ENCODE measurements at places on chromosomes 4 and X.

DNA sequence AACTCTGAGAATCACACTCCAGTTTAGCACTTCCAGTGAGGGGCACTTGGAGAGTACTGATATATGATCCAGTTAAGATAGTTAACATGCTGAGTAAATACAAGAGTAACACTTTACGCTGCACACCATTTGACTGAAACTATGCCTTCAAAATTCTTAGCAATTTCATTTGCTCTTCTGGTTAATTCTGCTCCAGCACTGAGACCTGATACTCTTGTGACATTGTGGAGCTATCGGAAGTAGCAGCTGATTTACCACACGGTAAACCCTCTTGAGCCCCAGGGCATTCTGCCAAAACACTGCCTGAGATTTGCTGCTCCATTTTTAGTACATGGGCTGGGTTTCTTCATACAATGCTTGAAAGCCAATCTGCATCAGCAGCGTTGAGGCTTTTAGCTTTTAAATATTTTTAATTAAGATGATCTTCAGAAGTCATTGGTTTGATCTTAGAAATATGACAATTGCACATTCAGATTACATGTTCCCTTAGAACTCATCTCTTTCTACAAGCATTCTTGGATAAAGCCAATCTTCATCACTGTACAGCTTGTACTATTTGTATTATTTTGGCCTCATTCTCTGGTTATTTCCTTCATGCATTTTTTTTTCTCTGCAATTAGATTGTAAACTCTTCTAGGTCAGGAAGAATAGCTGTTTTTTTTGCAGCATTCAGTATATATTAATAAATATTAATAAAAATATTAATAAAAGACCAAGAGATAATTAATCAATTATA, 67.8 kb upstream of the ETNPPL start:
- DNase-seq, result peak; percentile 68

DNA sequence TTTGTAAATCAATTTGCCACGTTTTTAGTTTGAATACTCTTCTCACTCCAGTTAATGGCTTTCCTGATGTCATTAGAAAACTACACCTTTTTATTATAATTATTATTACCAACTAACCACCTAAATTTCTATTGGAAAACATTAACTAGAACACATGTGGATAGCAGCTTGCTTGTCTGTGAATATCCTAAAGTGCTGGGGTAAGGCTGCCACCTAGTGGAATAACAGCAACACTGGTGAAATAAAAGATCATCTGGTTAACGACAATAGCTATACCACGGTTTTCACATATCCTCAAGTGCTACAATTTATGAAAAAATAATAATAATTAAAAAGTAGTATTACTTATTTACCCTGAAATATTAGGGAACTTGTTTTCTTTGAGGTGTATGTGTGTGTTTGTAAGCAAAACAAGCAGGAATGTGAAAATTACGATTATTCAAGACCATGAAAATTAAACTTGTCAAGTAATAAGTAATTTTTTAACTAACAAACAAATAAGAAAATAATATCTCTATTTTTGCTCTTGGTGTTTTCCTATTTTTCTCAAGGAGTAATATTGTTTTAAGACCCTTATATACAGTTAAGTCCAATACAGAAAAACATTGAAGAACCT, 130.1 kb upstream of the TECRL start:
- peak; percentile 45 for DNase-seq

DNA sequence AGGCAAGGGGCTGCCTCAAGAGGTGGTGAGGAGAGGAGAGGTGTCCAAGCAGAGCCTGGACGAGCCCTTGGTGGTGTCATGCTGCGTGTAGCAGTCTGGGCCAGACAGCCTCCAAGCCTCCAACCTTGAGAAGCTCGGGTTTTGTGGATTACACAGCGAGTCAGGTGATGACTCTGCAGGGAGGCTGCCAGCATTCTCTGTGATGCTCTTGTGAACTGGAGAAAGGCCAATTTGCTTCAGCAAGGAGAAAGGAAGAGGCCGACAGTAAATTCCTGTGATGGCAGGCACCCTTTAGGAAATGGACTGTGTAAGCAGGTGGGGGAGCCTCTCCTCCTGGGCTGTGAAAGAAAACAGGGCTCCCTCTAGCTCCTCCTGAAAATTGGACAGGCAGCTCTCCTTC, 36.0 kb upstream of the CD99L2 start:
- DNase-seq, result no peak

- DNase-seq, result no peak
Observed at GRCh38 chrX:111868726-111869638, 7.0 kb upstream of the TRPC5OS start.

GRCh38 chr4:1839282-1839681, 16.7 kb downstream of the LETM1 start:
- DNase-seq, result no peak

GRCh38 chrX:107701493-107702121, 73.3 kb downstream of the PRPS1 start:
- no peak for DNase-seq

GRCh38 chr4:103204111-103204510, 6.0 kb upstream of the CENPE start:
- no peak for DNase-seq

DNA sequence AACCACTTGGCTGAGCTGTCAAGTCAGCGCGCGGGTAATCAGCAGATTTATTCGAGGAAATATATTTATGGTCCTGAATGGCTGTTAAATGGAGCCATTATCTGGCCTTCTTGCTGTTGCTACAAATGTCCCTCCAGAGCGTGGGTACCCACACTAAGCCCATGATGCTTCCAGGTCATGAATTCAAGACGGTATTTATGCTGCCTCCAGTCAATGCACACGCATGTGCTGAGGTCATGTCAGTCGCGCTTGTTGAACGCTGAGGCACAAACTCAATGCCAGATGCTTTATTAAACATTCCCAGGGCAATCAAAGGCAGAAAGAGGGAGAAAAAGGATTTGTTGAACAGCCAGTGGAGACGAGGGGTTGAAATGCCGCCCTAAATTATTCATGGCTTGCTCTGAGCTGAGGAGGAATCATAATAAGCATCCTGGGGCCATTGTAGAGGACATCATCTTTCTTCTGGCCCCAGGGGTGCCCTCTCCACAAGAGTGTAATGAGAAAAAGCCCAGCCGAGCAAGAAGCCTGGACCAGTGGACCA, 36.1 kb upstream of the CLDN24 start:
- DNase-seq, result no peak

DNA sequence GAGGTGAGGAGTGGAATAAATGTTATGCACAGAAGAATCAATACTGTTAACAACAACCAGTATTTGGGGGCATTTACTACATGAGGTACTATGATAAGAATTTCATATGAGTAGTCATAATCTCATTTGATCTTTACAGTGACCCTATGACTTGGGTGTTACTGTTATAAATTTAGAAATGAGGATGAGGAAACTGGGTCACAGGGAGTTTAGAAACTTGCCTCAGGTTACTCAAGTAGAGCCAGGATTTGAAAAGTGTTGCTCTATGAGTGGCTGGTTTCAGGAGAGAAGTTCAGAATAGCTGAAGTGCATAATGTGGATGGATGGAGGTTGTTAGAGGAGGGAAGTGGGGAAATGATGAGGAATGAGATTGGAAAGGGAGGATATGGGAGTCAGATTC, 16.6 kb upstream of the DDIT4L start:
- no peak for DNase-seq

DNA sequence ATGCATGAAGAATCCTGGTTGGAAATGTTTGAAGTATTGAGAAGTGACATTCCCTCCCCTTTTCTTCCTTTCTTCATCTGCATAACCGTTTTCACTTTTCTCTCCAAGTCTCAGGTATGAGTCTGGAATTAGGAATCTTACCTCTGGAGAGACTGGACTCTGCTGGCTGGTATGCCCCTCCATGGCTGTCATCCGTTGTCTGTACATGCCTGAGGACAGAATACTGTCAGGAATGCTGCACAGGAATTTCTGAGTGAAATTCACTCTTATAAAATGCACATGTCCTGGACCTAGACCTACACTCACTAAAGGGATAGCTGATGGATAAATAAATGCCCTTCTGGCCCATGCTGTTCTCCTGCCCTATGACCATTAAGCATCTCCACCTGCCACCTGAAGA, 179.5 kb downstream of the MSN start:
- DNase-seq, result no peak

- no peak for DNase-seq
Observed at GRCh38 chr4:138680989-138681604, 334.5 kb upstream of the NOCT start.

DNA sequence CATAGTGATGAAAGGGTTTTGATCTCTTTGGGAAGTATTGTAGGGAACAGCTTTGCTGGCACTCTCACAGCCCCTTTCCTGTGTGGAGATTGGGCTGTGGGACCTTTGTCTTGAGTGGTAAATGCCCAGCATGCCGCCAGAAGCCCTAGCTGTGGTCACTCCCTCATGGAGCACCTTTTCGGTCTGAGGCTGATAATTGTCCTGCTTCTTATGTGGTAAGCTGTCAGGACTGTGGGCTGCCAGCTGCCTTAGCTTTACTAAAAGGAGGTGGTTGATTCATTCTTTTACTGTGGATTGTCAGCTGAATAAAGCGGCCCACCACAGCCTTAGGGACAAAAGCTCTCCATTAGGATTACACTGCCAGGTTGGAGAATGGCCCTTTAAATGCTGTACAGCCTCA, 7.1 kb downstream of the PASD1 start:
- DNase-seq, result no peak
